ENCODE measurements at places on chromosomes 5 and 9. TPM values are rescaled to one million over a fixed set of nuclear protein-coding genes. Genes with fewer than 3 reads are reported as not detected.

The ZNF366 gene
- not detected for total RNA-seq

The PAPPA gene
- total RNA-seq = 31.5 TPM

The FCN2 gene
- total RNA-seq = not detected

The C9orf43 gene
- total RNA-seq = 0.76 TPM

The SLC36A2 gene
- not detected for total RNA-seq

The LARP1 gene
- 59.9 TPM for total RNA-seq

The BASP1 gene
- total RNA-seq = 121 TPM

The KIF4B gene
- total RNA-seq = not detected

The PTGDS gene
- not detected for total RNA-seq

The SLC2A8 gene
- total RNA-seq = 9.9 TPM

The ZBTB5 gene
- total RNA-seq = 8.3 TPM

The GMCL2 gene
- total RNA-seq = not detected

The MLANA gene
- total RNA-seq = not detected

The NIM1K gene
- 0.63 TPM for total RNA-seq

The MZB1 gene
- total RNA-seq = not detected

The C5orf46 gene
- not detected for total RNA-seq

The CBY3 gene
- total RNA-seq = not detected

The FCN1 gene
- total RNA-seq = not detected

The TMC1 gene
- not detected for total RNA-seq

The C5orf52 gene
- not detected for total RNA-seq

The SPATA6L gene
- total RNA-seq = 0.65 TPM

The BTNL8 gene
- not detected for total RNA-seq

The FOXE1 gene
- not detected for total RNA-seq

The IL4 gene
- total RNA-seq = not detected

The LVRN gene
- not detected for total RNA-seq

The ENTPD2 gene
- total RNA-seq = not detected

The ORM1 gene
- not detected for total RNA-seq

The PAEP gene
- not detected for total RNA-seq

The ENHO gene
- not detected for total RNA-seq

The IFNA13 gene
- total RNA-seq = not detected

The SCGB3A1 gene
- not detected for total RNA-seq

The C5orf58 gene
- total RNA-seq = not detected

The ZNF618 gene
- 2.3 TPM for total RNA-seq

The MCTP1 gene
- not detected for total RNA-seq

The FOCAD gene
- 32.8 TPM for total RNA-seq

The SHROOM1 gene
- total RNA-seq = 9.9 TPM

The PRRX2 gene
- 145 TPM for total RNA-seq

The SLC23A1 gene
- total RNA-seq = not detected

The NKD2 gene
- total RNA-seq = not detected

The CATSPER3 gene
- total RNA-seq = 0.11 TPM

The ACTBL2 gene
- 0.11 TPM for total RNA-seq

The XRCC4 gene
- 11.5 TPM for total RNA-seq

The PCDHGA4 gene
- total RNA-seq = 13.9 TPM

The SLC25A48 gene
- total RNA-seq = not detected

The PSMD5 gene
- total RNA-seq = 34.7 TPM

The TTC16 gene
- total RNA-seq = not detected

The SPACA9 gene
- 6.2 TPM for total RNA-seq

The BRINP1 gene
- total RNA-seq = 9.0 TPM

The SLC6A19 gene
- not detected for total RNA-seq

The OLFML2A gene
- total RNA-seq = 0.38 TPM

The CCDC107 gene
- 20.5 TPM for total RNA-seq

The DYNC2I2 gene
- total RNA-seq = 64.5 TPM

The GABRP gene
- total RNA-seq = not detected

The KCNV2 gene
- not detected for total RNA-seq

The TRIP13 gene
- total RNA-seq = 19.5 TPM

The PLAC8L1 gene
- not detected for total RNA-seq

The SLC4A9 gene
- not detected for total RNA-seq

The UGT3A2 gene
- total RNA-seq = not detected
